ENCODE measurements at places on chromosomes 3 and 15.

DNA sequence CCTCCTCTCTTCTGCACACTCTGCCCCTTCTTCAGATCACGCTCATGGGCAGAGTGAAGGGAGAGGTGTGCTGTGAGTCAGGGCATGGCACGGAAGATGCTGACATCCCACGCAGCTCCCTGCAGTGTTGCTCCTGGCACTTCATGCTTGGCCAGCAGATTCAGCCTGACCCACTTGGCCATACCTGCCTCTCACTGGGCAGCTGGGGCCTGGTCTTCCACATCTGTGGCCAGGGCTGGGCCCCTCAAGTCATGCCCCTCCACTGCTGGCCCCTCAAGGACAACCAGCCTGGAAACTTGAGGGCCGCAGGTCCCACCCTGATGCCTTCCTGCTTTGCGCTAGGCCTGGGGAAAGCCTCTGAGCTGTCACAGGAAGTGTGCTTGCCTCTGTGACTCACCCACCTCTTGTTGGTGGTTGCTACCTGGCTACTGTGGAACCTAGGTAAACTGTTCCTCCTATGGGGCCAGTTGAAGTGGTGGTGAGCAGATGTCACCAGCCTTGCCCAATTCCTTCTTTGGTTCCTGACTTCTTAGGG is 48.7 kb downstream of the BSN start:
- peak; percentile 5 for DNase-seq

DNA sequence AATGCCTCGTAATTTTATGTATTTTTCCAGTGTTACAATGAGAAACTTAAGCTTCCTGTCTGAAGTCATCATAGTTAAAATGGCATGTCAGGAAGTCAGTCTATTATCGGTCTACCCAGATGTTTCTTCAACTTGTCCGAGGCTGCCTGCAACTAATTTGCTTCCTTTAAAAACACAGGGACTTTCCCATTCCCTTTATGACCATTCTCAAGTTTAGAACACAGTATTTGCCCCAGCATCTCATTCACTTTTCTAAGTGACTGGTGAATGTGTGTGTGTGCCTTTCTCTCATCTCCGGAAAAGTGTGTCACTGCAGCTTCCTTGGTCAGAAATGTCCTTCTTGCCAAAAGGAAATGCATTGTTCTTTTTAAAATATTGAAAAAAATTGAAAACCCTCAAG is 466.6 kb downstream of the RAP2B start:
- no peak for DNase-seq

DNA sequence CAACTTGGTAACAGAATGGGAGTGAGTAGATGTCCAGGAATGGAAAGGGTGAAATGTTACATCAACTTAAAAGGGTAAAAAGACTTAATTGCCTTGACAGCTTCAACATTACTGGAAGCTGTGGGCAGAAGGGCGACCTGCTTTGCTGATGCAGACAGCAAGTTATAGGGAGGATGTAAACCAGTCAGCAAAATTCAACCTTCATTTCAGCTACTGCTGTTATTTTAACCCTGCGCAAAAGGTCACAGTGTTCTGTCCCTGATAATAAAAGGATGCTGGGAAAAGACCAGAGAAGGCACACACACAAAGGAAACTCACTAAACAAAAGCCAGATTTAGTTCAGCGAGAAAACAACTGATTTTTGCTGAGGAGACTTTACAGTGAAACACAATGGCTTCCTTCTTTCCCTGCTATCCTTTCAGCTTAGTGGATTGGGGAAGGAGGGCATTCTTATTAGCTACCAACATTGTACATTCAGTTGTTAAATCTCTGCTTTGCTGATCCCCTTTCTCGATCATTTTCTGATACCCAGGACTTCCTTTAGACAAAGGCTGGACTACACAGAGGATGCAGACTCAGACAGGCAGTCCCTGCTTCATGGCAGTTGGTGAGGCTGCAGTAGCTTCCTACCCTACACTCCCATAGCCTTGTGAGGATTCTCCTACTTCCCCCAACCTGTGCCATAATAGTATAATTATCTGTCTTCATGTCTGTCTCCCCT is 62.0 kb downstream of the P3H2 start:
- no peak for DNase-seq

- no peak for DNase-seq
Measured at GRCh38 chr15:77627581-77627980, 5.1 kb downstream of the LINGO1 start.

DNA sequence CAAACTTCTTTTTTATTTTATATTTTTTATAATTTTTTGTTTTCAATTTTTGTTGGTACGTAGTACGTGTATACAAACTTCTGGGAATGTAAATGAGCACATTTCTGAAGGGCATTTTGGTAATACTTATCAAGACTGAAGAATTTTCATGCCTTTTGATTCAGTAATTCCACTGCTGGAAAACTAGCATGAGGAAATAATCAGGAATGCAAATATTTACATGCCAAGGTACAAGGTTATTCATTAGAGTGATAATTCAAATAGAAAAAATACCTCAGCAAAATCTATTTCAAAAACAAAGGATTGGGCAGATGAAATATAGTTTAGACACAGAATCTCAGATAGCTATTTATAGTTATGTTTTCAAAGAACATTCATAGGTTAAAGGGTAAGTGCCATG is 128.7 kb downstream of the DMXL2 start:
- DNase-seq, result no peak

DNA sequence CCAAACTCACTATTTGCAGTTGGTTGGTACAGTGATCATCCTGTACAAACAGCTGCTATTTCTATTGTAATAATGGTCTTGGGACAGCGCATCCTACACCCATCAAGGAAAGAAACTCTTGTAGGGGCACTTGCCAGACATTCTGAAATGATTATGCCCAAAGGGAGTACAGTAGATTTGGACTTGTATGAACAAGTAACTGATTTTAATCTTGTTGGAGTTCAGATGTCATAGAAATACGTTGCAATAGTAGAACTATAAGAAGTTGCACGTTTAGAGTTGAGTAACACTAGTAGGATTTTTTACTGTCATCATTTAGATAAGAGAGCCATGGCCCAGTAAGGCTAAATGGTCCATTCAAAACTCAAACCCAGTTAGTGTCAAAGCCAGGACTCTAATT is 192.8 kb downstream of the SATB1 start:
- DNase-seq, result no peak

DNA sequence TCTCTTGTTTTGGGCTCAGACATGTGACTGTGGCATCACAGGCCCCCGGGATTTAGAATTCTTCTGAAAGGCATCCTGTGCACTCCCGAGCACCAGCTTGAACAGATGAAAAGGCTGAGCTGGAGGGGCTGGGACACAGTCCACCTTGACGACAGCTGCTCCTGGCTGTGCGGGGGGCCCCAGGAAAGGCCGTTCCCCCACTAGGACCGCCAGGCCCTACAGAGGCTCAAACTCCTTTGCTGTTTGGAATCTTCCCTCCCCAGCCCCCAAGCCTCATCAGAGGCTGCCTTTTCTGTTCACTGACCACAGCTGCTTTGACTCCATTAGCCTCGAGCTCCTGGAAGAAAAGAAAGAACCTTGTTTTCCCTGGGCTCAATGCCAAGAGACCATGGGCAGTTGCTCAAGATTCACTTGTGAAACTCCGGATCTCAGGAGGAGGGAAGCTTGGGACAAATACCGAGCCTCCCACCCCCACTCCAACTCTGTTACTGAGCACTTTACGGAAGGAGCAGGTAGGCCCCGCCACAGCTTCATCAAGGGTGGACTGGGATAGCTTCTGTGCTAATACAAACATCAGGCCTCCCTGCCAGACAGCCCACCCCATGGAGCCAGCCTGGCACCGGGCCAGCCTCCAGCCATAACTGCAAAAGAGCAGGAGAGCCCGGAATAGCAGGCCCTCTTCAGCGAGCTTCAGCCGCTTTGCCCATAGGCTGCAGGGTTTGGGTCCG is 15.7 kb downstream of the CIDEC start:
- DNase-seq, result no peak

- no peak for DNase-seq
Measured at GRCh38 chr3:72277710-72278109, 492.8 kb upstream of the PROK2 start.

- no peak for DNase-seq
Measured at GRCh38 chr3:155462672-155463071, 169.2 kb upstream of the STRIT1 start.

- DNase-seq, result no peak
Measured at GRCh38 chr3:23112491-23112890, 90.6 kb upstream of the UBE2E2 start.

GRCh38 chr3:65596029-65596300 is 442.8 kb downstream of the MAGI1 start:
- DNase-seq, result no peak

DNA sequence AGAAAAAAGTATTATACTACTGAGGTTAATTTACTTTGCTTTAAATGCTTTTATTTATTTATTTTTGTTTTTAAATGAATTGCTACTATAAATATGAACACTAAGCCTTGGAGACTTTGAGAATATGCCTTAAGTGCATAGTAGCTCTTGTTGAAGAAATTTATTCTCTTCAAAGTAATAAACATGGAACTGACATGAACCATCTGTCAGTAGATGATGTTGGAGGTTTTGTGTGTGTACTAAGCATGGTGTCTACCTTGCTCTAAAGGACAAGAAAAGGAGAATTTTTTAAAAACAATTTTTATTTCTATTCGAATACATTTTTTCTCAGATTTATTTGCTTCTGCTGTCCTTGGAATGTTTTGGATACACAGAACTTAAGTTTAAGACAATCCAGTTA is 81.1 kb upstream of the PDZRN3 start:
- no peak for DNase-seq

DNA sequence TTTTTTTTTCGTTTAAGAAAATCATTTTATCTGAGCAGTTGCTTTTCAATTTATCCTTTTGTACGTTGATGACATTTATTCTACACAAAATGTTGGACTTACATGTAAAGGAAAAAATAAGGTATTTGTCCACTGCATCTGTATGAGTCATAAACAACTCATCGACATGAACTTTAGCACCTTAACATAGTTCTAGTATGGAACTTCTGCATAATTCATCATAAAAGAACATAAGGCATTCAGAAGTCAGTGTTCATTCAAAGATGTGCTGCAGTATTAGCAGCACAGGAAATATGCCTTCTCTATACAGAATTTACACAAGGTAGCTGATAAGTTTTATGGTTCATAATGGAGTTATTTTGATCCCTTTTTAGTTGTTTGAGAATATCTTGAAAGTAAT is 801.6 kb downstream of the CADM2 start:
- no peak for DNase-seq

DNA sequence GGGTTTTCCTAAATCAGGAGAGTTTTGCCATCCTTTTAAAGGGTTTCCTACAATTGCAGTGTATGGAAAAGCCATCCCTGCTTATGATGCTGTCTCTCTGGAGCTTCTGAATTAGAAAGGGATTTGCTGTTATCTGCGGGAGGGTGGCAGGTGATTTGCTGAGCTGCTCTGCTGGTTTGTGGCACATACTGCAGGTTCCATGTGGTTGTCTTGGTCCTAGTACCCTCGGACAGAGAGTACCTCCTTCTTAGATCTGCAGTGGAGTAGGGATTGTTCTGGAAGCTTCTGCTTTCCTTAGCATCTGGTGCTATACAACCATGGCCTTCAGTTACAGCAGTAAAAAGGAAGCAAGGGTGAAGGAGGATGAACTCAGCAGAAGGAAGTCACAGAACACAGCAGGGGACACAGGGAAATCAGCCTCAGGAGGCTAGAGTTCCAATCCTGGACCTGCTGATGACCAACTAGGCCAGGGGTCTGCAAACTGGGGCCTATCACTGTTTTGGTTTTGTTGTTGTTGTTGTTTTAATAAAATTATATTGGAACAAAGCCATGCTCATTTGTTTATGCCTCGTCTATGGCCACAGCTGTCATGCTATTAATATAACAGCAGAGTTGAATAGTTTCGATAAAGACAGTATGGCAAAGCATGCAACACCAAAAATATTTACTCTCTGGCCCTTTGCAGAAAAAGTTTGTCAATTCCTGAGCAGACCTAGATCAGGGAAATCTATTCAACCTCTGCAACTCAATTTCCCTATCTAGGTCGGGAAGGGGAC is 39.5 kb downstream of the STARD5 start:
- no peak for DNase-seq

- DNase-seq, result no peak
Measured at GRCh38 chr15:81544385-81544784, 170.4 kb upstream of the TMC3 start.

- DNase-seq, result peak; percentile 2
Measured at GRCh38 chr3:128170866-128171516, 17.7 kb downstream of the EEFSEC start.

DNA sequence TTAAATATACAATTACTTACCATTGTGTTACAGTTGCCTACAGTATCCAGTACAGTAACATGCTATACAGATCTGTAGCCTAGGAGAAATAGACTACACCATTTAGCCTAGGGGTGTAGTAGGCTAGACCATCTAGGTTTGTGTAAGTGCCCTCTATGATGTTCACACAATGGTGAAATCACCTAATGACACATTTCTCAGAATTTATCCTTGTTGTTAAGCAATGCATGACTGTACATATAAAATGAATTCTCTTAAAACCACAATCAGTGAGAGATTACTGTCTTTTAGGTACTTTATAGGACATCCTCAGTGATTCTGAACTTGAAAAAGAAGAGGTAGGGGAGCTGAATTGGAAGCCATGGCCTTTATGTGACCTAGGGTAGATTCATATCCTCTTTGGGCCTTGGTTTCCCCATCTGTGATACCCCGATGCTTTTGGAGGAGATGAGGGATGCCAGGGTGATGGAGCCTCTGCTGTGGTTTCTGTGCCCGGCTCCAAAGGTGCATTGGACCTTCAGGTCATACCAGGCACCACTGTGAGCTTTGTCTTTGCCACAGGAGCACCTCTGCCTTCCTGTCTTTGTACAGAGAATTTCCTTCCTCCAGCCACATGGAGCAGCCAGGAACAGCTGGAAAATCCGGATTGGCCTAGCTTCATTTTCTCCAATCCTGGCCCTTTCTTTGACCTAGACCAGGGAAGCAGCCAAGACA is 51.9 kb upstream of the FLNB start:
- DNase-seq, result no peak

GRCh38 chr3:57646723-57647122 is 46.2 kb downstream of the DENND6A start:
- no peak for DNase-seq

DNA sequence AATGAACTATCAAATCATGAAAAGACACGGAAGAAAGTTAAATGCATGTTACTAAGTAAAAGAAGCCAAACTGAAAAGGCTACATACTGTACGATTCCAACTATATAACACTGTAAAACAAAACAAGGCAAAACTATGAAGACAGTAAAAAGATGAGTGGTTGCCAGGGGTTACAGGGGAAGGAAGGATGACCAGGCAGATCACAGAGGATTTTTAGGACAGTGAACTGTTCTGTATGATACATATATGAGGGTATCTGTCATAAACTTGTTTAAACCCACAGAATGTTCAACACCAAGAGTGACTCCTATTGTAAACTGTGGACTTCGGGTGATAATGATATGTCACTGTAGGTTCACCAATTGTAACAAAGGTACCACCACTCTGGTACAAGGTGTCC is 60.6 kb downstream of the CHSY1 start:
- no peak for DNase-seq

Measured in LoVo (cell line).